Heart right ventricle (tissue), 16 donors: ENCODE measurements at places on chromosomes 6 and 20. TPM values are rescaled to one million over a fixed set of nuclear protein-coding genes. Genes with fewer than 3 reads are reported as not detected.

GRCh38 chr20:56454754-56455153, 13.7 kb upstream of the RTF2 start:
- no peak for DNase-seq
- no peaks in the 10 kb centered on the region for H3K36me3 ChIP-seq
- no peak overlapping the region for H3K4me3 ChIP-seq

GRCh38 chr6:160883560-160883959, 108.0 kb upstream of the MAP3K4 start:
- H3K27ac ChIP-seq = no peak overlapping the region
- H3K36me3 ChIP-seq = no peaks in the 10 kb centered on the region
- peaks cover 8% of the 10 kb centered on the region for H3K4me1 ChIP-seq
- H3K4me3 ChIP-seq = no peak overlapping the region
- H3K27me3 ChIP-seq = no peaks in the 10 kb centered on the region

Gene DNAAF9
- 31.3 TPM for total RNA-seq

Gene GLP1R
- 0.58 TPM for total RNA-seq

DNA sequence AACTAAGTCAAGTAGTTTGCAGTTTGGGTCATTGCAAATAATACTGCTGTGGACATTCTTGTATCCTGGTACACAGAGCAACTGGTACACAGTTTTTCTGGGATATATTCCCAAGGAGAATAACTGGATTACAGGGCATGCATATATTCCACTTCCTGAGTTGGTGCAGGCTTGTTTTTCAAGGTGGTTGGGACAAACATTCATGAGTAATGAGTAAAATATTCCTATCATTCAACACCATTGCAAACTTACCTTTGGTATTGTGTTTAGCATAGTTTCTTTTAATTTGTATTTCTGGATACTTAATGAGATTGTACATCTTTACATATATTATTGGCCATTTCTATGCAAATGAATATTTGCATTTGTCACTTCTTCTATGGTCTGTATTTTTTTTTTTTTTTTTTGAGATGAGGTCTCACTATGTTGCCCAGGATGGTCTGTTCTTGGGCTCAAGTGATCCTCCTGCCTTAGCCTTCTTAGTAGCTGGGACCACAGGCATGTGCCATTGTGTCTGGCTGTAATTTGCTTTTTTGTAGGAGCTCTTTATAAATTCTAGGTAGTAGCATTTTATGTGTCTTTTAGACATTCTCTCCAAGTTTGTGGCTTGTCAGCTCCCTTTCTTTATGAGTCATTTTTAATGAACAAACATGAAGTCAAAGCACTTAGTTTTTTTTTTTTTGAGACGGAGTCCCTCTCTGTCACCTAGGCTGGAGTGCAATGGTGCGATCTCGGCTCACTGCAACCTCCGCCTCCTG, 158.7 kb downstream of the SOX4 start:
- H3K36me3 ChIP-seq = no peaks in the 10 kb centered on the region
- H3K4me3 ChIP-seq = no peak overlapping the region
- no peak overlapping the region for H3K27ac ChIP-seq
- H3K4me1 ChIP-seq = peaks cover 12% of the 10 kb centered on the region

Gene KCNS1
- not detected for total RNA-seq

GRCh38 chr6:37279366-37280134, 21.6 kb upstream of the TMEM217 start:
- no peak overlapping the region for H3K4me3 ChIP-seq
- H3K27me3 ChIP-seq = no peaks in the 10 kb centered on the region
- peaks cover 45% of the 10 kb centered on the region for H3K4me1 ChIP-seq
- DNase-seq = no peak
- H3K36me3 ChIP-seq = no peaks in the 10 kb centered on the region

Gene PPP1R14C
- total RNA-seq = 92.5 TPM

- H3K4me3 ChIP-seq = no peak overlapping the region
- H3K36me3 ChIP-seq = peaks cover 100% of the 10 kb centered on the region
- no peak for DNase-seq
Observed at GRCh38 chr6:37456816-37457560, 24.0 kb downstream of the CMTR1 start.

GRCh38 chr6:170211404-170212025, 79.4 kb downstream of the DLL1 start:
- DNase-seq = no peak
- H3K27me3 ChIP-seq = no peaks in the 10 kb centered on the region
- no peak overlapping the region for H3K27ac ChIP-seq
- no peaks in the 10 kb centered on the region for H3K36me3 ChIP-seq
- no peaks in the 10 kb centered on the region for H3K4me1 ChIP-seq

GRCh38 chr6:15800841-15801617, 138.2 kb upstream of the DTNBP1 start:
- no peak for DNase-seq
- no peaks in the 10 kb centered on the region for H3K4me1 ChIP-seq
- no peaks in the 10 kb centered on the region for H3K27me3 ChIP-seq
- no peak overlapping the region for H3K27ac ChIP-seq

DNA sequence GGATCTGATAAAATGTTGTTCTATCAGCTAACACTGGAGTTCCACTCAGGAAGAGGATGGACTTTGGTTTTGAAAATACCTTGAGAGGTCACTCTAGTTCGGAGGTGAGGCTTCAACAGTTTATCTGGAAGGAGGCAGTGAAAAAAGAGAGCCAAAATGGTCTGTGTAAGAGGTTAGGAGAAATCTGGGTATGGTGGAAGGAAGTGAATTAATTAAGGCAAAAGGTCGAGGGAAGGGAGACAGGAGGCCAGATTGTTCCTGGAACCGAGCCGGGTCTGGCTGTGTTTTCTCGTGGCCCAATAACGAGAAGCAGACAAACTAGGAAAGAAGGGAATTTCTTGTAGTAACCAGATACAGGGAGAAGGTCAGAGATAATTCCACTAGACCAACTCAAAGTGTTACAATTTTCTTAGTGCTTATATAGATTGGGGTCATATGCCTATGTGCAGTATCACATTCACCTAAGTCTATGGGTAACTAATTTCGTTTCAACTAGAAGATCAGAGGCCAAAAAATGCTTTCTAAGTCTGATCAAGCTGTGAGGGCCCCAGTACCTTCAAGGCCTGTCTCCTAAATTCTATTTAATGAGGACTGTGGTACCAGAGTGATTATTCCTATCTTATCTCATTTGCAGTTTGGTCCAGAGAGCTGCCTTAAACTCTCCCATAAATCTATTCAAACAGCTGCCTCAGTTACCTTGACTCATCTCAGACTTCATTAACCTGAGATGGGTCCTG, 96.0 kb upstream of the SNX9 start:
- H3K27ac ChIP-seq = peak overlapping the region; percentile 21
- no peak overlapping the region for H3K4me3 ChIP-seq
- no peaks in the 10 kb centered on the region for H3K27me3 ChIP-seq
- H3K4me1 ChIP-seq = peaks cover 3% of the 10 kb centered on the region
- H3K36me3 ChIP-seq = no peaks in the 10 kb centered on the region
- peak; percentile 70 for DNase-seq

Gene DNMT3B
- total RNA-seq = 0.95 TPM

DNA sequence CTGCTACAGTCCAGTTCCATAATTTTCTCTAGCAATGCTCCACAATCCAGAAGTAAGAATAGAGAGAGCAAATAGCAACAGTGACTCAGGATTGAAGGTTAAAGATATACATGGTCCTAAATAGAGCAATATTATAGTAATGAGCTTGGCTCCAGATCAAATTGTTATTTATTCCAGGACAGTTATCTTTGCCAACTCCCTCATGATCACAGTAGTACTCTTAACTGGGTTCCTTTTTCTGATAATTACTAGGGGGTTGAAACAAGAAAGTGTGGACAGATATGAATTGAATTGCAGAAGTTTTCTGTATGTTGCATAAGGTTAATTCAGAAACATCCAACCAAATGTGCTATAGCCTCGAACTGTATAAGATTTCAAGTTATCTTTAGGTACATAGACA, 11.9 kb downstream of the FAM184A start:
- H3K4me1 ChIP-seq = no peaks in the 10 kb centered on the region
- no peaks in the 10 kb centered on the region for H3K27me3 ChIP-seq
- DNase-seq = no peak
- no peak overlapping the region for H3K27ac ChIP-seq

Gene CHRNA4
- 1.5 TPM for total RNA-seq

Gene CAGE1
- not detected for total RNA-seq

Gene IP6K3
- total RNA-seq = 27.2 TPM

Gene ANKRD6
- 6.3 TPM for total RNA-seq

- peaks cover 7% of the 10 kb centered on the region for H3K4me1 ChIP-seq
- no peak for DNase-seq
- H3K27me3 ChIP-seq = peaks cover 50% of the 10 kb centered on the region
- no peaks in the 10 kb centered on the region for H3K36me3 ChIP-seq
- H3K4me3 ChIP-seq = no peak overlapping the region
Observed at GRCh38 chr20:44039741-44040140, 125.1 kb downstream of the TOX2 start.

- peak overlapping the region; percentile 91 for H3K27ac ChIP-seq
- peak overlapping the region; percentile 91 for H3K4me3 ChIP-seq
- no peaks in the 10 kb centered on the region for H3K27me3 ChIP-seq
- H3K4me1 ChIP-seq = peaks cover 16% of the 10 kb centered on the region
Observed at GRCh38 chr6:52992980-52993920, 1.8 kb downstream of the GSTA4 start.

Gene SLC17A9
- 0.57 TPM for total RNA-seq

Gene SLC35A1
- total RNA-seq = 7.0 TPM

- no peak overlapping the region for H3K4me3 ChIP-seq
- peak overlapping the region; percentile 81 for H3K27ac ChIP-seq
- no peaks in the 10 kb centered on the region for H3K36me3 ChIP-seq
- H3K4me1 ChIP-seq = peaks cover 50% of the 10 kb centered on the region
- no peaks in the 10 kb centered on the region for H3K27me3 ChIP-seq
- peak; percentile 90 for DNase-seq
Observed at GRCh38 chr20:23180451-23180921, 94.4 kb upstream of the CD93 start.

DNA sequence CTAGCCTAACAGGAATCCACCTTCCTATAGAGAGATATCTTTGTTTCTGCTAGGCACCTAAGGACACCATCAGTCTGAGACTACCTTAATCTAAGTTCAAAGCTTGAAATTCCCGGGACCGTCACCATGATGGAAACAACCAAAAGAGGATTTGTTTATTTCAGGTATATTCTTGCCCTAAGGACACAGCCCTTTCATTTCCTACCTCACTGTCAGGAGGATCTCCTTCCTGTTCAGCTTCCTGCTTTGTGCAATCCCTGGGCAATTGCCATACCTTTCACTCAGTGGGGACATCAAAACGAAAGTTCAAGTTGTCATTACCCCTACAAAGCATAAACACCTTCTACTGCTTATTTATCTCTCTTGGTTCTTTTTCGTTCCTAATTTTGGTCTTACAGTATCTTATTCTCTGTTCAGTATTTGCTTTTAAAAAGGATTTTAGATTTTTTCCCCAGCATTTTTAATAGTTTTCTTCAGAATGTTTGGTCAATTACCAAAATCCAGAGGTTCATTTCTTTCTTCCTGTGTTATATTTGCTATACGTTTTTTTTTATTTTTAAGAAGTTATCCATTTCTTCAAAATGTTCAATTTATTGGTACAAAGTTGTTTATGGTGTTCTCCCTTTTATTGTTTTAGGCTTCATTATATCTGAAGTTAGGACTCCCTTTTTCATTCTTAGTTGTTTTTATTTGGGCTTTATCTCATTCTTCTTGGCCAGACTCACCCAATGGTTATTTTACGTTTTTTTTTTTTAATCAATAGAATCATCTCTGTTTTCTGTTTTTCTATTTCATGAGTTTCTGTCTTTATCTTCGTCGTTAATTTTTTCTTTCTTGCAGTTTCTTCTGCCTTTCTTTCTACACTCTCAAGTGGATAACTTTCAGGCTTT, 13.0 kb upstream of the TBPL1 start:
- H3K27ac ChIP-seq = no peak overlapping the region
- H3K36me3 ChIP-seq = no peaks in the 10 kb centered on the region
- no peak for DNase-seq
- H3K4me3 ChIP-seq = no peak overlapping the region

GRCh38 chr20:59424976-59425375, 124.6 kb downstream of the EDN3 start:
- H3K4me1 ChIP-seq = no peaks in the 10 kb centered on the region
- no peak for DNase-seq
- no peaks in the 10 kb centered on the region for H3K36me3 ChIP-seq
- peaks cover 15% of the 10 kb centered on the region for H3K27me3 ChIP-seq

Gene SIRPB2
- 3.0 TPM for total RNA-seq

Gene ZNF292
- 29.5 TPM for total RNA-seq

DNA sequence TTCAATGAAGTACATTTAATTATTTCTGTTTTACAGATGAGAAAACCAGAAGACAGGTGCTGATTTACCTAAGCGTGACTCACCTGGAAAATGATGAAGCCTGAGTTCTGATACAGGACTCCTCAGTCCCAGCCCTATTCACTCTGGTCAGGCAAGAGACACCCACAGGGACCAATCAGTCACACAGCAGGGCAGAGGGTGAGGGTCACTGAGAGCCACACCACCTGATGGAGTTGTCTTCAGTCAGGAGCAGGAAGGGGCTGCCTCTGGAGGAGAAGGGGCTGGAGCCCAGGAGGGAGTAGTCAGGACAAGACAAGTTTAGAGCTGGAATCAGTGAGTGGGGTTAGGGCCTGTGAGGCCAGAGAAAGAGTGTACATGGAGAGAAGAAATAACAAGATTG, 251.2 kb upstream of the MOCS1 start:
- H3K27ac ChIP-seq = no peak overlapping the region
- H3K4me3 ChIP-seq = no peak overlapping the region
- H3K4me1 ChIP-seq = no peaks in the 10 kb centered on the region
- no peak for DNase-seq
- H3K36me3 ChIP-seq = no peaks in the 10 kb centered on the region
- H3K27me3 ChIP-seq = peaks cover 7% of the 10 kb centered on the region
